Muscle of leg (tissue), 16 donors: ENCODE measurements at places on chromosomes 1 and 21. TPM values are rescaled to one million over a fixed set of nuclear protein-coding genes. Genes with fewer than 3 reads are reported as not detected.

GRCh38 chr1:84701376-84701775, 11.1 kb upstream of the SSX2IP start:
- no peaks in the 10 kb centered on the region for H3K36me3 ChIP-seq
- peak; percentile 68 for DNase-seq
- H3K27ac ChIP-seq = peak overlapping the region; percentile 79
- no peaks in the 10 kb centered on the region for H3K27me3 ChIP-seq

DNA sequence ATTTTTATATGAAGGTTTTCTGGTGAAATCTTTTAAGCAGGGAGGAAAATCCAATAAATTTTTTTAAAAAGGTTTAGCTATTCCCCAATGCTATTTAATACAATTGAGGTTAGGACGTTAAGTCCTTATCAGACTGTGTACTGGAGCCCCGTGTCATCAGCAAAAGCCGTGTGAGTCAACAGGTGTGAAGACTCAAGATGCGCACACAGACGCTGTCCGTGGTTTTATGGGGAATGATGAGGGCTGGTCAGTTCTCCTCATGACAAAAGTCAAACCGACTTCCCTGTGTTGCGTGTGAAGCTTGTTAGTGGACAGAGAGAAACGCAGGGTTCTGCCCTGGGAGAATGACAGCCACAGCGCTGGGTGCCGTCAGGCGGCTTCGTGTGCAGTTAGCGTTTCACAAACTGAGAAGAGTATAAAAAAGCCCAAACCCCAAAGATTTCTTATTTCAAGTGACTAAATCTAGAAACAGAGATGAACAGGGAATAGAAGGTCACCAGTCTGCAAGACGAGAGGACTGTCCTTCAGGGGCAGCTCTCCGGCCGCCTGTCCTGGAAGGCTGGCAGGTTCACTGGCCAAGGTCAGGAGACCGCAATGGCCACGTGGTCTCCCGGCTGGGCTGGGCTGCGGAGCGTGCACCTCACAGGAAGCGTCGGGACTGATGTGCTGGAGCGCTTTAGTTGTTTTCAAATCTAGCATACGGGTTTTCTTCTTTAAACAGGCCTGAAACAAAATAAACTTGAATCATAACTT, 22.4 kb downstream of the PTTG1IP start:
- H3K27ac ChIP-seq = no peak overlapping the region
- no peak overlapping the region for H3K4me3 ChIP-seq
- peaks cover 4% of the 10 kb centered on the region for H3K27me3 ChIP-seq
- H3K36me3 ChIP-seq = peaks cover 68% of the 10 kb centered on the region
- peaks cover 11% of the 10 kb centered on the region for H3K4me1 ChIP-seq

- peak overlapping the region; percentile 20 for H3K27ac ChIP-seq
- DNase-seq = no peak
- H3K27me3 ChIP-seq = no peaks in the 10 kb centered on the region
- H3K4me3 ChIP-seq = peak overlapping the region; percentile 97
Observed at GRCh38 chr1:35190784-35191183, 2.2 kb downstream of the SFPQ start.

The GPR37L1 gene
- total RNA-seq = 0.04 TPM
